ENCODE measurements at places on chromosomes 5 and 9.
A peak's percentile ranks its signal among the peaks of the same experiment; 100 is the strongest.

- DNase-seq = no peak
Measured at GRCh38 chr5:13403351-13403750, 541.1 kb downstream of the DNAH5 start.

- no peak for DNase-seq
Measured at GRCh38 chr5:112614986-112615385, 122.7 kb upstream of the APC start.

GRCh38 chr5:130316971-130317680 lies 412.9 kb downstream of the CHSY3 start:
- DNase-seq = no peak

GRCh38 chr9:642014-642413 lies 199.5 kb upstream of the DMRT1 start:
- DNase-seq = no peak

DNA sequence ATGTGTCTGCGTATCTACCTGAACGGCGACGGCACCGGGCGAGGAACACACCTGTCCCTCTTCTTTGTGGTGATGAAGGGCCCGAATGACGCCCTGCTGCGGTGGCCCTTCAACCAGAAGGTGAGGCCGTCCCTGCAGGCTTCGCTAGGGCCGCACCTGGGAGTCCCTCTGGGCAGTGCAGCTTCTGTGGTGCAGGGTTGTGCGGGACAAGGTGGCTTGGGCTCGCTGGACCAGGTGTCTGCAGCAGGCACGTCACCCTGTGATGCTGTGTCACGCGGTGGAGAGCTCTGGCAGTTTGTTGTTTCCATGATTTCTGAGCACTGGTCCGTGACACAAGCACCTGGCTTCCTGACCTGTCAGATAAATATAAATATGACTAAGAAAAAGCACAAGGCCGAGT lies 20.7 kb downstream of the FBXW5 start:
- no peak for DNase-seq

DNA sequence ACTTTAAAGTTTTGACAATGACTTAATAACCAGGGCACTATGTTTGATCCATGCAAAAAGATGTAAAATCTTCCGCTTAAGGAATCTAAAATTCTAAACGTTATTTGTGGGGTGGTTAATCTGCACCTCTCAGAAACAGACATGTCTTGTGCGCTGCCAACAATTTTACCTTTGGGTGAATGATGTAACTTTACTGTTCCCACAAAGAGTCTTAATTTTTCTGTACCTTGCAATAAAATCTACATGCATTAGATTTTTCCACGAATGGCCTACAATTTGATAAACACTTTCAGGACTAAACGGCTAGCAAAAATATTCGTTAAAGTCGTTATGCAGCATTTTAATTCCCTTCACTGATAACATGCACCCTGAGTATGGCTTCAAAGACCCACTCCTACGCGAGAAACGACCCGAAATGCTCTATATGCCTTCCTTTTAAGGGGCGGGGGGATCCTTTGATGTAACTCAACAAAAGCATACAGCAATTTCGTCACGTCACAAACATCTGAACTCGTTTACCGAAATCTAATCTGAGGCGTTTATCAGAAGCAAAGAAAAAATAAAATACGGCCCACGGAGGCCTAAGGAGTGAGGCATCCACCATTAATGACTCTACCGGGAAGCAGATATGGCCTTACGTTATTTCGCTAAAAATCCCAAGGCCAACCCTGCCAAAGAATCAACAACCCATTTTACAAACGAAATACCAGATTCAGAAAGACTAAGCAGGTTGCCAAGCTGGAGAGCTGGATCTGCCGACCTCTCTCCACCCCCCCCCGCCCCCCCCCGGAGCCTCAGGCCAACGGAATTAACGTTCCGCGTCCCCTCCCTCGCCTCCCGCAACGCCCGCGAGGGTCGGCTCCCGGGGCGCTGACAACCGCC lies 621 bp downstream of the AK6 start:
- DNase-seq = no peak

GRCh38 chr5:88889189-88890069 lies 6.4 kb upstream of the MEF2C start:
- peak; percentile 2 for DNase-seq

- DNase-seq = no peak
Measured at GRCh38 chr9:98234245-98234825, 21.1 kb downstream of the TBC1D2 start.

GRCh38 chr9:25003686-25004085 lies 458.0 kb upstream of the IZUMO3 start:
- no peak for DNase-seq

- DNase-seq = no peak
Measured at GRCh38 chr5:119743927-119744326, 114.6 kb downstream of the FAM170A start.

GRCh38 chr5:139394123-139394653 lies 716 bp downstream of the PROB1 start:
- no peak for DNase-seq

DNA sequence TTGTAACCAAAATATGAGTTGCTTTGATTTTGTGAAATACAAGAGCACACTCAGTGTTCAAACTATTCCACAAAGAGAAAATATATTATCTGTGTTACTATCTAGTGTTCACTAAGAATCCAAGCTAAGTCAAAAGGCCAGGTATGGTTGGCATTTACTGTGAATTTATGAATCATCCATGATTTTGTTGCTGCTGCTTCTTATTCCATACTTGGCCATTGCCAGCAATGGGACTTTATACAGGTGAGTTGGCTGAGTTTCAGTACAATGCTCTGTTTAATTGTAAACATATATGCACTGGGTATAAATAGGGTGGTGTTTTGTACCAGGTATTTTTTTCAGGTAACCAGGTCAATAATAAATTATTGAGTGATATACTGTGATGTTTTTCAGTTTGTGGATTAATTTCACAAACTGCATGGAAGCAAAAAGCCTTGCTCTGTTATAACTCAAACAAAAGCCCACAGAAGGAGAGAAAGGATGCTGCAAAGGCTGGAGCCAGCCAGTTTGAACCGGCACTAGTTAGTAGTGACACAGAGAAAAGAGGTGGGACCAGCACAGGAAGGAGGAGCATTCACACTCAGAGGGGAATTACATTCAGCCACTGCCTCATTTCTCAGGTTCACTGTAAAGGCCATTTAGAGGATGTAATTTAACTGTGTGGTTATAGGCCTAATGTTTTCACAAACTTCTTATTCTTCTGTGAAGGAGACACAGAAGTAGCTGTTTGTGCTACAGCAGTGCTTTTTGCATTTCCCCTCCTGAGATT lies 381.8 kb downstream of the ADGRV1 start:
- DNase-seq = peak; percentile 37

DNA sequence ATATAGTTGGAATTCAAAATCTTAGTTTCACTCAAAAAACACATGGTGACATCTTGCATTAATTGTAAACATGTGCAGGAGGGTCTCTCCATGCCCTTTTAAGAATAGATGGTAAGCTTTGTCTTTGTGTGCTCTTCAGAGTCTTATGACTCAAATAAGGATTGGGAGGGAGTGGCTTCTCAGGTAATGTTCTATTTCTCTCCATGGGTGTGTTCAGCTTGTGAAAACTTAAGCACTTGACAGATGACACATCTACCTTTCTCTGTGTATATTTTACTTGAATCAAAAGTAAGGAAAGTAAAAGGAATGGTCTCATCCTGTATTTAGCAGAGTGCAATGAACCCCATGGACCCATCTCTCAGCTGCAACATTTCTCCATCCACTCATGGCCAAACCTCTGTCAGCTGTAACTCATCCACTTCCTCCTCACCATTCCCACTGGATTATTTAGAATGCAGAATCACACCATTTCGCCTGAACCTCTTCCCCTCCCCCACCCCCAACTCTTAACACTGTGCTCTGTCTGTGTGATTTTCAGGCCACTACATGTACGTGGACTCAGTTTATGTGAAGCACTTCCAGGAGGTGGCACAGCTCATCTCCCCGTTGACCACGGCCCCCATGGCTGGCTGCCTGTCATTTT lies 82.1 kb downstream of the MAMDC2 start:
- DNase-seq = no peak

- DNase-seq = no peak
Measured at GRCh38 chr5:38509185-38509584, 47.3 kb downstream of the LIFR start.

DNA sequence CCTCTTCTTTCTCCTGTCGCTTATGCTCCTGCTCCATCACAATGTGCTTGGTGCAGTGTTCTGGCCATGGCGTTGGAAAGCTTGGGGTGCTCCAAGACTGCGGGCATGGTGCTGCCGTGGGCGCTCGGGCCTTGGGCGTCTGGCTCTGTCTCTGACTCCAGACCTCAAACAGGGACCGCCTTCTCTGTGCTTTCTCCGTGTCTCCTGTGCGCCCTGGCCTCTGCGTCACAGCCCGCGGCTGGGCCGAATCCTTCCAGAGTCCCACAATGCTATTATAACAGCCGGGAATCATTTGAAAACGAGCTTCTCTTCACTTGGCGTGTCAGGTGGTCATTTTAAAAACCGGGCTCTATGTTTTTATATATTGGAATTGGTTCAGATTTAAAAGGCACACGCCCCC lies 32.4 kb upstream of the PUM3 start:
- no peak for DNase-seq

DNA sequence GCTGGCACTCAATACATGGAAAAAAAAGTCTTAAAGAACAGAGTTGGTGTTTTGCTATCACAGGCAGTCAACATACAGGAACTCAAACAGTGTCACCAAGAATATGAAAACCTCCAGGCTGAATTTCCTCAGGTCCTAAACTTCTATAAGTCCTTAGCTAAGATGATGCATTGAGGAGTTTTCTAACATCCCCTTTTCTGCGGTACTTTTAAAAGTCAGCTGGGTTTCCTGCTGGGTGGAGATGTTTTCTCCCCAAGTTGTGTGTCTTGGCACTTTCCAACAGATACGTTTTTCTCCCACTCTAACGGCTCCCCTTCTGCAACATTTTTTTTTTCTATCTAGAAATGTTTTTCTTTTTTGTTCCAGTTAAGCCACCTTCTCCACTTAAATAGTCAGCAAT lies 244.8 kb upstream of the HAPLN1 start:
- no peak for DNase-seq

DNA sequence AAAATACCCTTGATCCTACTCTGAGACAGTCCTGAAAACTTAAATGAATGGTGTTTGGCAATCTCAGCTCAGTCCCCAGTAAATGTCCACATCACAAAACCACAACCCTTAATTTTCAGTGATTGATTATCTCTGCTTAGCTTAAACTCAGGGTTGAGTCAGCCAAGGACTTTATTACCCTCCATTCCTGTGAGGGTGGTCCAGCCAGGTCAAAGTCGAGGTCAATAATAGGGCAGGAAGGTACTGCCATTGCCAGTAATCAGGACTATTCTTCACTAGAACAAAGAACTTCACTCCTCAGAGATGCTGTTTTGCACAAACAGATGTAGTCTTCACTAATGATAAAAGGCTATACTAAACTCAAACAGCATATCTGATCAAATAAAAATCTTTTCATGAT lies 499.4 kb downstream of the ISL1 start:
- DNase-seq = no peak

DNA sequence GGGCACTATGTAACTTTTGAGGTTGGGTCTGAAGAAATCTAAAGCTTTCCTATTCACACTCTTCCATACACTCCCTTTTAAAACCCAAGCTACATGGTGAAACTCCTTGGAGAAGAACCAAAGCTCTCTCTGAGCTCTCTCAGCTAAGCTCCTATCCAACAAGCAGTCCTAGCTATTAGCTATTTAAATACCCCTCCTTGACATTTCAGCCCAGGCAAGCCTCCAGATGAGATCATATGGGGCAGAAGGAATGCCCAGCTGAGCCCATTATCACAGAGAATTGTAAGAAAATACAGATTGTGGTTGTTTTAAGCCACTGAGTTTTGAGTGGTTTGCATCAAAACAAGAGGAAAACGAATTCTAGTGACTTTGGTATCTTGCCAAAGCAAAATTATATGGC lies 15.2 kb downstream of the HSPB3 start:
- DNase-seq = no peak

- DNase-seq = no peak
Measured at GRCh38 chr9:129191234-129191633, 13.2 kb upstream of the IER5L start.

- DNase-seq = no peak
Measured at GRCh38 chr5:78224358-78224757, 70.1 kb downstream of the AP3B1 start.

- DNase-seq = no peak
Measured at GRCh38 chr5:140481758-140482157, 65.7 kb upstream of the EIF4EBP3 start.

- DNase-seq = no peak
Measured at GRCh38 chr5:177443144-177443983, 3.2 kb upstream of the PRR7 start.
